ENCODE measurements at places on chromosomes 16 and 17. TPM values are rescaled to one million over a fixed set of nuclear protein-coding genes. Genes with fewer than 3 reads are reported as not detected.

The CLEC16A gene
- 27.6 TPM for total RNA-seq

The MFAP4 gene
- total RNA-seq = 303 TPM

The CSH2 gene
- not detected for total RNA-seq

The MYH11 gene
- 1,761 TPM for total RNA-seq

The SOX15 gene
- 3.1 TPM for total RNA-seq

The TMC8 gene
- total RNA-seq = 16.2 TPM

The C1QTNF8 gene
- total RNA-seq = not detected

The HOXB2 gene
- total RNA-seq = 23.4 TPM

The CES4A gene
- 19.4 TPM for total RNA-seq

The KRTAP17-1 gene
- not detected for total RNA-seq
